ENCODE measurements at places on chromosomes 1 and 21.
A peak's percentile ranks its signal among the peaks of the same experiment; 100 is the strongest.

DNA sequence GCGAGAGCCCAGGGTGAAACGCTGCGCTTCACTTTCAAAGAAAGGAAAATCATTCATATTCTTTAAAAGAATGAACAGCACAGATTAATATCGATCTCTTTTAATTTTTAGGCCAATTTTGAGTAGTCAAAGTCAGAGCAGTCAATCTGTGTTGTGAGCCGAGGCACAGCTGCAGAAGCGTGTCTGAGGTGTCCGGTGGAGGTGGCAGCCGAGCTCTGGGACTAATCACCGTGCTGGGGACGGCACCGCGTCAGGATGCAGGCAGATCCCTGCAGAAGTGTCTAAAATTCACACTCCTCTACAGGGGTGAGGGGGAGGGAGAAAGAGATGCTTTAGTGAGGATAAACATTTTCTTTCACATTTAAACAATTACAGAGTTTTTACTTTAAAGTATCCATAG is 4.1 kb downstream of the TFF1 start:
- DNase-seq: no peak

DNA sequence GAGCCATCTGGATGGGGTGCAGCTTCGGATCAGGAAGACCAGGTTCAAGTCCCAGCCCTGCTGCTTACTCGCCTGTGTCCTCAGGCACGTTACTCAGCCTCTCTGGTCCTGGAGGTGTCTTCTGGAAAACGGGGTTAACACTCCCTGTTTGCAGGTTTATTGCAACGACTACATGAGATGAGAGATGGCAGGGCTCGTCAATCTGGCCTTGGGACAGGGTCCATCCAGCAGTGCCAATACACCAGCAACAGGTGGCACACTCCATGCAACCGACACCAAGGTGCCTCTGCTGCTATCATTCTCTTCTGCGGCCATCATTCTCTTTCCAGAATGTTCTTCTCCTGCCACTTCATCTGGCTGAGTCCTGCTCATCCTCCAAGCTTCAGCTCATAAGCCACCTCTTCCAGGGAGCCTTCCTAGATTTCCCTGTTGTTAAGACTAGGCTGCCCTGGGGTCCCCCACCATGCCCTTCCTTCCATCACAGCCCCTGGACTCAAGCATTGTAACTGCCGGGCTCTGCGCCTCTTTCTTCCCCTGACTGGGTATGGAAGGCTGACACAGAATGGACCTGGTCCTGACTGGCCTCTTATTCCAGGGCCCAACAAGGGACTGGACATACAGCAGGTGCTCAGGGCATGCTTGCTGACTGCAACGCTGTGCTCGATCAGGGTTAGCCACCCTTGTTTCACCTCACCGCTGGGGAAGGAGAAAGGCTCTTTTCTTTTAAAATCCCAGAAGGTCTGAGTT is 87.4 kb downstream of the DMRTB1 start:
- DNase-seq: no peak

GRCh38 chr1:7621334-7622219 is 149.5 kb upstream of the VAMP3 start:
- DNase-seq: no peak

DNA sequence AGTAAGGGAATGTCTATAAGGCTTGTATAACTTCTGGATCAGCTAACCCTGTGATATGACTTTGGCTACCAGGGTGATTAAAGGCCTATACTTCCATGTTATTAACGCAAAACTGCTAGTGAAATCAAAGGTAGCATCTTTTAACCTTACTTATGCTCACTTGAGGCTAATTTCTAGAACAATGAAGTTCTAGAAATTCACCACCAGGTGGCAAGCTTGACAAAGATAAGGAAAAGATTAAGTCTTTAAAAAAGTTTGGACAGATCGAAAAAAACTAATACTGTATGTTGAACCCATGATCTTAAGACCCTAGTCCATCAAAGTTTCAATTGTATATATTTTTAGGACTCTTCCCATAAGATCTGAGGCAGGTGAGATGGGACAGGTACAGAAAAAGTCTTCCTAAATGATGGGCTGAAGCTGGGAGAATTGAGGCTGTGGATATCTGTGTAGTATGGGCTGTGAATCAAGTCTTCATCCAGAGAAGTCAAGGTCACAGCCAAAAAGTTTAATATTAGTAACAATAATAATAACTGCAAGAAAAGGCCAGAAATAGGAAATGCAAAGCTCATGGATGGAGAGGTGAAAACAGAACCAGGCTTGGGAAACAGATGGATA is 18.8 kb downstream of the KYAT3 start:
- DNase-seq: no peak

GRCh38 chr1:41639332-41639936 is 155.0 kb upstream of the EDN2 start:
- DNase-seq: no peak

- DNase-seq: no peak
Observed at GRCh38 chr21:33684923-33685560, 42.7 kb downstream of the ITSN1 start.

DNA sequence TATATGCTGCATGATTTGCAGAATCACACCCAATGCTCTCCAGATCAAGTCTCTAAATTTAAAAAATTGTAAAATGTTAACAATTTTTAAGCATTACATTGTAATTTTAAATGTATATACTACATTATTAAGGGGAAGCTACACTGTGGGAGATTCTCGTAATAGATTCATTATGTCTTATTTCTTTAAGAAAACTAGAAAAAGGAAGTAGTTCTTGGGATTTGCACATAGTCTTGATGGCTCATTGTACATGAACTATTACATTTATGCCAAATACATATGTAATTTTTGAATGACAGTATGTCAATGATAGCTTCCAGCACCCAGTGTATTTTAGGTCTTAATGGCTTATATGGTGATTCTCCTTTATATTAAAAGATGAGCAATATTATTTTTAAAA is 250.3 kb downstream of the PTPRC start:
- DNase-seq: no peak

- DNase-seq: no peak
Observed at GRCh38 chr21:38915546-38915945, 109.8 kb downstream of the ETS2 start.

DNA sequence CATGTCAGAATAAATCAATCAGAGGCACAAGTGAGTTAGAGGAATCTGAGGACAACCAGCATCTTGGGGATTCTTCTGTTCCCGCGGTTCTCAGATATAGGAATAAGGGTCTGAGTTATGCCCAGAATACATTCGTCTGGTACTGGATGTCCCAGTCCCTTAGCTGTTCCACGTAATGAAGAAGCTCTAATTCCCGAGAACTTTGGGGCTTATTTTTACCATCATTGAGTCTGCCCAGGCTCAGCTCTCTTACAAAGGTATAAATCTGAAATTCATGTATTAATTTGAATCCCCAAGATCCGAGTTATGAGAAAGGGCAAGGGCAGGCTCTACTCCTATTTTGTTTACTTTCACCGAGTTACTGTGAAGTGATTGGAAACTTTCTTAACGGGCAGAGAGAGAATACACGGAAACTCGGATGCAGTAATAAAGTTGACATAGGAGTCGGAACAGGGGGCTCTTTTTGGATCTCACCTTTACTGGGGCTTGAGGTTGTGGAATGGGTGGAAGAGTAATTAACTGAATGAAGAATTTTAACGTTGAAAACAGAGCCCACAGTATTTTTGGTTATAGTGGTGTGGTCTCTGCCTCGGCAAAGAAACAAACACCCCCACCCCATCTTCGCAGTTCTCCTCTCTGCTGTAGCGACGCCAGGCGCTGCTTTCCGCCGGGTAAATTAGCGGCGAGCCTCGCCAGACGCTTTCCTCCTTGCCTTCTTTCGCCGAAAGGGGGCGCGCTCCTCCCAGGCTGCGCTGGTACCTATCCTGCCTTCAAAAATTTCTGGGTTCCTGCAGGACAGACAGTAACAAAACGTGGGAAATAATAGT is 7.1 kb downstream of the PRRX1 start:
- DNase-seq: no peak

DNA sequence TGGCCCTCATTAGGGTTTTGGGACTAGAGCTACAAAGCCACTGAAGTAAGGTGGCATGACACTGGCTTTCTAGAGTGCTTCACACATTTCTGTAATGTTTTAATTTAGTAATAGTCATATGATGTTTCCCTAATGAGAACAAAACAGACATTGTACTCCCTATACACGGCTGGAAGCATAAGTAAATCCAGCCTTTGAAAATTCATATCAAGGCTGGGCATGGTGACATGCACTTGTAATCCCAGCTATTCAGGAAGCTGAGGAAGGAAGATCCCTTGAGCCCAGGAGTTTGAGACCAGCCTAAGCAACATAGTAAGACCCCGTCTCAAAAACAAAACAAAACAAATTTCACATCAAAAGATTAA is 7.4 kb downstream of the USP48 start:
- DNase-seq: no peak

GRCh38 chr1:2311184-2312032 is 79.9 kb downstream of the MORN1 start:
- no peak for DNase-seq

DNA sequence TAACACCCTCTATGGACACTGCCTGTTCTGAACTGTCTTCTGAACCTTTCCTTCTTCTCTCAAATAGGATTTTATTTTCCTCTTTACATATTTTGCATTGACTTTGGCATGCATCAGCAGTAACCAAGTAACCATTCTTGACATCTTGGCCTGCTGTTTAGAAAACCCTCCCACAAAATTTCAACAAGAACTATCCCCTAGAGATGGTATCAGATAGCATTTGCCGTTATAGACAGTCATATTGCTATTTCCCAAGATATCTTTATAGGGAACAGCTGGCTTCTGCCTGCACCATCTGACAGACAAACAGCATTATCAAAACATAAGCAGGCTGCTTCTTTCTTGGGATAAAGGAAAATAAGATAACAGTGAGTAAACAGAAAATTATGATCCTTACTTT is 54.7 kb downstream of the LHX8 start:
- DNase-seq: no peak

- peak; percentile 71 for DNase-seq
Observed at GRCh38 chr1:204446413-204447111, 34.9 kb upstream of the PPP1R15B start.

- no peak for DNase-seq
Observed at GRCh38 chr1:213519098-213519497, 468.1 kb downstream of the RPS6KC1 start.

DNA sequence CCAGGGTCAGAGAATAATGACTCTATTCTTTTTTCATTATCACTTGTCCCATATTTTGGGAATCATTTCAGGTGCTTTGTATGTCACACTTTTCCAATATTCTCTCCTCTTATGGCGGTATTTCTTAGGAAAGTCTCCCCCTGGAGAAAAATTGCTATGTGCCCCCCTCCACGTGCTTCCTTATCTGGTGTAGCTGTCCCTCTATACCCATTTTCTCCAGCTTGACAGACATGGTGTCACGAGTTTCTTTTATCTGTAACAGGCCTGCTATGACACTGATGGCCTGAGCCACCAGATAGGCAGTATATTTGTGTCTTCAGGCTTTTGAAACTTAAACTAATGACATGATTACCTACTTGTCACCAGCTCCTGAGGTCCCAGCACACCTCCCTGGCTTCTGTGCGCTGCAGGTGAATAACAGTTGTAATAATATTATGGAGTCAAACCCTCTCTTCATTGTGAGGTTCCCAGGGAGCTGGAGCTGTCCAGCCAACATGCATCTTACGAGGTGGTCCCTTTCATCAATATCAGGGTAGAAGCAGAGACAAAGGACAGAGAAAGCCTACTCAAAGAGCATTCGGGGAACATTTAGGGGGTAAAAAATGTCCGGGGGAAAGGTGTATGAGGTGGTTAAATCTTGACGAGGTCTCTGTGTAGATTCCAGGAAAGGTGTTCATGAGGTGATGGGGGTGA is 71.2 kb upstream of the DUSP10 start:
- DNase-seq: no peak

Data from activated gamma-delta T cell treated with anti-CD3 and anti-CD28 coated beads, Interleukin-2, amount 50 U/mL, for 16 hours (primary cell).